Occipital lobe (tissue), 3 donors: ENCODE measurements at places on chromosomes 16 and 17.

DNA sequence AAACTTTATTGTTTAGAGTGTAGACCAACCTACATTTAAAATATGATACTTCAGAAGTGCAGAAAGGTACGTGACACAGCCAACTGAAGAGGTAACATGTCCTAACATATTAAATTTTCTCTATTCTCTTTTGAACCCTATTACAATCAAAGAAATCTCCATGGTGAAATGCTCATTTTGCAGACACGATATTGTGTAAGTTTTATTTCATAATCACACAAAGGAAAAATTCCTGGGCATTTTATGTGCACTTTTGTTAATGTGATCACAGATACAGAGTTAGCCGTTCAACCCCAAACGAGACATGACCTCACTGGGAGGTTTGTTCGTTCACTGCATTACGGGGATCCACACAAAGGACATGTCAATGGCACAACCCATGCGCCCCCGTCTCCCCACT is 21.8 kb downstream of the KCNJ16 start:
- no peak for DNase-seq

- DNase-seq, result no peak
These were observed 75.2 kb downstream of the CPPED1 start for GRCh38 chr16:12728469-12728868.

- no peak for DNase-seq
These were observed 32.8 kb downstream of the LDHD start for GRCh38 chr16:75083813-75084212.

GRCh38 chr16:30009990-30010843 is 610 bp downstream of the DOC2A start:
- no peak for DNase-seq

DNA sequence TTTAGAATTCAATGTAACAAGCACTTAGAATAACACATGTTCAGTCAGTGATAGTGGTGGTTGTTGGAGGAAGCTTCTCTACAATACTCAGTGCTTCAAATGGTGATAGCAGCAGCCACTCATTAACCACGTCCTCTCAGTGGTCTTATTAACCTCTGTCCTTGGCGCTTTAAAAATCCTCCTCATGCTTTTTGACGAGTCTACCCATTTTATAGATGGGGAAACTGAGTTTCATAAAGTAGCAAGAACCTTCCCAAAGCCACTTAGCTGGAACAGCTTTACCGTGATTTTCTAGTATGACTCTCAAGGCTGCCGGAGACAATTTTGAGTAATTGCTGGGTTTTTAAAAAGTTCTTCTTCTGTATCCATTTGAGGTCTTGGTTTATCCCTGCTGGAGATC is 47.4 kb downstream of the PLCG2 start:
- DNase-seq, result no peak

- DNase-seq, result no peak
These were observed 9.1 kb downstream of the ATP2A3 start for GRCh38 chr17:3954976-3955672.

- DNase-seq, result no peak
These were observed 7.3 kb downstream of the THRA start for GRCh38 chr17:40069751-40070708.

- no peak for DNase-seq
These were observed 48.4 kb downstream of the MPRIP start for GRCh38 chr17:17090642-17091103.

DNA sequence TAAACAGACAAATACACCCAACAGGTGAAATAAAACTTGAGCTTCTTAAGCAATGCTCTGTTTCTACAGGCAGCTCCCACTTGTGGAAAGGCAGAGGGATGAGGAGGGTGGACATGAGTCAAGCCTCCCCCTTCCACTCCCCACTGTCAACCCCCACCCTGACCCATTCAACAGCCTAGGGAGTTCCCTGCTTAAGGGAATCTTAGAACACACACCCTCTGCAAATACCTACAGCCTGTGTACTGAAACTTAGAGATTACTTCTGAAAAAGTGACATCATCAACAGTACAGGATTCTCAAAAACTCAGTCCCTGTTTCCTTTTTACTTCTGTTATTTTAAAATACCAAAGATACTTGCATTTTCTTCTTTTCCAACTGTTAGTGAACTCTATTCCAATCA is 345.4 kb downstream of the SOX9 start:
- DNase-seq, result no peak

- no peak for DNase-seq
These were observed 8.2 kb downstream of the PLCD3 start for GRCh38 chr17:45123930-45124796.

GRCh38 chr17:34653511-34653910 is 74.1 kb downstream of the TMEM132E start:
- DNase-seq, result no peak

- DNase-seq, result no peak
These were observed 4.4 kb downstream of the PRSS36 start for GRCh38 chr16:31145398-31145990.

GRCh38 chr17:61488878-61489718 is 36.9 kb downstream of the TBX4 start:
- no peak for DNase-seq

DNA sequence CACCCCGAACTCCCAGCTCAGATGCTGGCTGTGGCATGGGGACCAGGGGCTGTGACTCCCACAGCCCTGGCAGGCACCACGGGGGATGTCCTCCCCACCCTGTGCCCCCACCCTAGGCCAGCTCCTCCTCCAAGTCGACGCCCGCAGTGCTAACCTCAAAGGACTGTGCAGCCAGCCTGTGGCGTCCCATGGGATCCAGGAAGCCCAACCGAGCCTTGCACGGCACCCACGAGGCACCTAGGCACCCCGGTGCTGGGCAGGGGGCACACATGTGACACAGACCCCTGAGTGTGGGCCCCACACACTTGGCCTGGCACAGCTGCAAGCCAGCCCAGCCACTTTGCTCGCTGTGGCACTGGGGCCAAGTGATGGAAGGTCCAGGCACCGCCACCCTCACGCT is 3.9 kb downstream of the GCGR start:
- DNase-seq, result no peak

DNA sequence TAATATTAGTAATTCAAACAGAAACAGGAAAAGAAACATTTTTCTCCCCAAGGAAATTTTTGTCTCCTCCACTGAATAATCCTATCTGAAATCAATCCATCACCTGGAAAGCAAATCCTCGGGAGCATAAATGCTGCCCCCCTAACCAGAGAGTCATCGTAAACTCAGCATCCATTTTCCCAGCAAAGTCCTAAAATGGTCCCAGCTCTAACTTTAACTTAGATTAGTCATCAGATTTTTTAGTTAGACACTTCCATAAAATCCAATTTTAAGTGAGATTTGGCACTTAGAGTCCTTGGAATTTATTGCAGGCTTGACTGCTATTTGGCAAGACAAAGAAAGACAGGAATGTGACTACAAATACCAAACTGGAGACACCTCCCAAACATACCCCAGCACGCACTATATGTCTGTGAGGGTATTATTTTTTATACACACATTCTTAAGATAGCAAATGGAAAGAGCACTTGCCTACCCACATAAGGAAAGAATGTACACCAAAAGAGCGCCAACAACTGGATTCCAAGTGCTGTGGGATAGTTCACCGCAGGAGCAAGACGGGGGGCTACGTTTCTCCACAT is 15.4 kb downstream of the SCO1 start:
- no peak for DNase-seq

DNA sequence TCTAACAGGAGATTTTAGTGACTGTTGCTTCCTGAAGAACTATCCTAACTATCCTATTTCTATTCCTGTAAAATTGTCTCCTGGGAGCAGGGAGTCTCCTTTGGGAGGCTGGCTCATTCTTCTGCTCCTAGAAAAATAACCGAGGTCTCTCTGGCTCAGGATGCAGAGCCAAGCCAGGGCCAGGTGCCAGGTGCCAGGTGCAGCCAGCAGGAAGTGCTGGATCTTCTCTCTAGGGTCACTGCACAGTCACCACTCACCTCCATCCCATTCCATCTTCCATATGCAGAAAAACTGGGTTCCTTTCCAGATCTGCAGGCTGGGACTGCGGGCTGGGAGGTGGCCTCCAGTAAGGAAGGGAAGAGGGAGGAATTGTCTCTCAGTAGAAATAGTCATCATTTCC is 3.8 kb upstream of the TMC7 start:
- DNase-seq, result no peak

GRCh38 chr16:65663774-65664173 is 541.9 kb upstream of the CDH11 start:
- DNase-seq, result no peak

- DNase-seq, result no peak
These were observed 8.7 kb downstream of the NUP88 start for GRCh38 chr17:5410594-5411272.

DNA sequence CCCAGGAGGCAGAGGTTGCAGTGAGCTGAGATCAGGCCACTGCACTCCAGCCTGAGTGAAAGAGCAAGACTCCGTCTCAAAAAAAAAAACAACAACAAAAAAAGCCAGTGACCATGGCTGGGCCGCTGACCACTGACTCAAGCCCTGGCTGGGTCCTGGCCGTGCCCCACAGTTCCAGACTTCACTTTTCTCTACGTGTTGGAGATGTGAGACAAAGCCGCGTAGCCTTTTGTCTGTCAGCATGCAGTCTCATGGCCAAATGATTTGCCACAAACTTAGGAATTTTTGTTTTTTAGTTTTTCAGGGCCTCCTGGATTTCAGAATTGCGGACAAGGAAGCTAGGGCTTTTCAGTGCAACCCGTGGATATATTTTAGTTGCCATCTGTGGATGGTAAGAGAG is 89.3 kb upstream of the CIBAR2 start:
- no peak for DNase-seq

- no peak for DNase-seq
These were observed 12.7 kb upstream of the N4BP1 start for GRCh38 chr16:48622456-48623303.

DNA sequence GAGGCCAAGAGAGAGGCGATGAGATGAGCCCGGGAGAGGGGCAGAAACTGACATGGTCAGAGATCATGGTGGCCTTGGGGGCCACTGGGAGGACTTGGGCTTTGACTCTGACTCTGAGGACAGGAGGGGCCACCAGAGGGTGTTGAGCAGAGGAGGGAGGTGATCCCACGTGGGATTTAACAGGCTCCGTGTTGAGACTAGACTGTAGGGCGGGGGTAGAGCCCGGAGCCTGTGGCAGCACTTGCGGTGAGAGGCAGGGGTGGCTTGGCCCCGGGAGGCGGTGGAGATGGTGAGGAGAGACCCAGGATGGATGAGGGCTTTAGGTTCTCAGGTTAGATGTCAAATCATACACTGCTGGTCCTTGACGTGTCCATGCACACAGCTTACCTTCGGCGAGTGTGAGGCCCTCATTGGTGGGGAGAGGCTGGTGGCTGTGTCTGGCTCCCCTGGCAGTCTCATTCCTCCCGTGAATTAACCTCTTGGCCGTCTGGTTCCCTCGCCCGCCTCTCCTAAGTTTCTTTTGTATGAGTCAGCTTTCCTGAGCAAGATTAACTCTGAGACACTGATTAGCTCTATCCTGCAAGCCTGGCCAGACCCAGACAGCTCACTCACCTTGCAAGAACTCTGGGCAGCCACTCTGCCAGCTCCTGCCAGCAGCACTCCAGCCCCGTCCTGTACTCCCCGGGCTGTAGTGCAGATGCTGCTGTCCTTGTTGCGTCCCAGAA is 39.7 kb downstream of the VPS35L start:
- DNase-seq, result no peak

GRCh38 chr17:1898872-1899271 is 69.1 kb downstream of the RPA1 start:
- DNase-seq, result no peak
